NCI-H1092 treated with DMSO at 0.1 percent for 48 hours (cell line): ENCODE measurements at places on chromosomes 4 and X.

DNA sequence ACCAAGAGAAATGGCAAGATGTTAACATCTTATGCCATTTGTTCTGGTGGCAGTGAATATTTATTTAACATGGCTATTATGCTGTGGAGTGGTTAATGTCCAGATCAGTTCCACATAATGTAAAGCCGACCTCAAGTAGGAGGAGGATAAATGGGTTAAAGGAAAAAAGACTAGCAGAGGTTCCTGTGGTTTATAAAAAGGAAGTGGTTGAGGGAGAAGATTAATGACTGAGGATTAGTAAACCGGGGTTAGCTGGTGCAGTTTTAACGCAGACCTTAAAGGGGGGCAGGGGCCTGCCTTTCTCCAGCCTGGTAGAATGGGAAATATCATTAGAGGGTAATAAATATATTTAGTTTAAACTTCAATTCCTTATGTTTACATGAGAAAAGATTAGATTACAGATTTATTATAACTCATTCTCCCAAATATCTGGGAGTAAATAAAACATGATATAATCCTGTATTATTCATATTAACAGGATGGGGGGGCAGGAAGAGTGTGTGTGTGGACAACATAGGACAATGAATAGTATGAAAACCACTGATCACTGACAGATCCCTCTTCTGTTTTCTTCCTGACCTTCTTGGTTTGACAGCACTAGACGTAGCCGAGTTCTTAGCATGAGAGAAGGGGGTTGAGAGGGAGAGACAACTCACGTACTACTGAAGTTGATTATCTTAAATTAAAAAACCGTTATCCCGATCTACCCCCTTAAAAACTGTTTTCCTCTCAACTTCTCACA is 124.1 kb upstream of the LIMCH1 start:
- DNase-seq = no peak

- DNase-seq = peak; percentile 83
Observed at GRCh38 chrX:110004731-110005369, 1.9 kb downstream of the TMEM164 start.

DNA sequence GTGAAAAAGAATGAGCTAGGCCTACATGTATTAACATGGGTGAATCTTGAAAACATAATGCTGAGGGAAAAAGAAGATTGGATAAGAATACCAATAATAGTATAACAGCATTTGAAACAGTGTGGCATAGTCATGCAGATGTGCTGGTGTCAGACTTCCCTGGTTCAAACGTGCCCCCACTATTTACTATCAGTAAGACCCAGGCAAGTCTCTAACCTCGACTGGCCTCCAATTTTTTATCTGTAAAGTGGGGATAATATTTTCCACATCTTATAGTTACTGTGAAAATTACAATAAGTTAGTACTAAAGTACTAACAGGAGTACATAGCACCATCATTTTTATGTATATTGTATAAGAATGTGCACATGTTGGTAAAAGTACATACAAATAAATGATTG is 17.0 kb upstream of the SLAIN2 start:
- no peak for DNase-seq

DNA sequence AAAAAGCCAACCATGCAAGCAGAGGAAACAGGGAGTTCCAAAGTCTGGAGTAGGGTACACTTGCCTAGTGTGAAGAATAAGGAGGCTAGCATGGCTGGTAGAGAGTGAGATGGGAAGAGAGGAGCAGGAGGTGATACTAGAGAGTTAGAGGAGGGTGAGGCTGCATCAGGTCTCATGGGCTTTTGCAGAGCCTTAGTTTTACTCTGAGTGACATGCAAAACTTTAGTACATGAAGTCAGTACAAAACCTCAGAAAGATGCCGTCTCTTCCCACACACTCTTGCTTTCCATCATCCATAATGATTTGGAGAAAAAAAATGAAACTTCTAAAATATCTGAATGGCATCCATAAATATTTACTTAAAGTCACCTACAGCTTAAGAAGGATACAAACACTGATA is 5.0 kb downstream of the OPRPN start:
- no peak for DNase-seq

DNA sequence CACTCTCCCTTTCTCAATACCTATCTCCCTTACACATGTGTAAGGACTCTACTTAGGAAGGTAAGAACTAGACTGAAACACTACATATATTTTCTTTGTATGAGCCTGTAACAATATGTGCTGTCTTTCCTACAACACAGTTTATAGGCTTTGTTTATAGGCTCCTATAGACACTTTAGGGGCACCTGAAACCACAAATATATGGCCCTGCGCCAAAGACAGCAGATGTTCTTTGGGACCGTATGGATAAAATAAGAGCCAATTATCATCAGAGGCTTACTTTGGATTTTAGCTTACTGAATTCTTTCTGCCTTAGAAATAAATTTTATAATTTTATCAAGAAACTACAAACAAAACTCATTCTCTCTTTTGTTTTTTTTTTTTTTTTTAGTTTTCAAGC is 16.6 kb upstream of the CXCL3 start:
- DNase-seq = peak; percentile 12

- DNase-seq = no peak
Observed at GRCh38 chrX:124274438-124275181, 57.9 kb upstream of the TEX13D start.

DNA sequence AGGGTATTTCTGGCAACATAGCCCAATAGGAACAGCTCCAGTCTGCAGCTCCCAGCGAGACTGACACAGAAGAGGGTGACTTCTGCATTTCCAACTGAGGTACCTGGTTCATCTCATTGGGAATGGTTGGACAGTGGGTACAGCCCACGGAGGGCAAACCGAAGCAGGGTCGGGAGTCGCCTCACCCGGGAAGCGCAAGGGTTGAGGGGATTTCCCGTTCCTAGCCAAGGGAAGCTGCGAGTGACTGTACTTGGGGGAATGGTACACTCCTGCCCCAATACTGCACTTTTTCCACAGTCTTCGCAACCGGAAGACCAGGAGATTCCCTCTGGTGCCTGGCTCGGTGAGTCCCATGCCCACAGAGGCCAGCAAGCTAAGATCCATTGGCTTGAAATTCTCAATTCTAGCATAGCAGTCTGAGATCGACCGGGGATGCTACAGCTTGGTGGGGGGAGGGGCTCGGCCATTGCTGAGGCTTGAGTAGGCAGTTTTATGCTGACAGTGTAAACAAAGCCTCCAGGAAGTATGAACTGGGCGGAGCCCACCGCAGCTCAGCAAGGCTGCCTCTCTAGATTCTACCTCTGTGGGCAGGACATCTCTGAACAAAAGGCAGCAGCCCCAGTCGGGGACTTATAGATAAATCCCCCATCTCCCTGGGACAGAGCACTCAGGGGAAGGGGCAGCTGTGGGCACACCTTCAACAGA is 14.0 kb upstream of the ADAD1 start:
- no peak for DNase-seq

- no peak for DNase-seq
Observed at GRCh38 chrX:135256923-135257322, 5.1 kb downstream of the ETDA start.

- no peak for DNase-seq
Observed at GRCh38 chrX:96835660-96836289, 47.9 kb upstream of the RPA4 start.

DNA sequence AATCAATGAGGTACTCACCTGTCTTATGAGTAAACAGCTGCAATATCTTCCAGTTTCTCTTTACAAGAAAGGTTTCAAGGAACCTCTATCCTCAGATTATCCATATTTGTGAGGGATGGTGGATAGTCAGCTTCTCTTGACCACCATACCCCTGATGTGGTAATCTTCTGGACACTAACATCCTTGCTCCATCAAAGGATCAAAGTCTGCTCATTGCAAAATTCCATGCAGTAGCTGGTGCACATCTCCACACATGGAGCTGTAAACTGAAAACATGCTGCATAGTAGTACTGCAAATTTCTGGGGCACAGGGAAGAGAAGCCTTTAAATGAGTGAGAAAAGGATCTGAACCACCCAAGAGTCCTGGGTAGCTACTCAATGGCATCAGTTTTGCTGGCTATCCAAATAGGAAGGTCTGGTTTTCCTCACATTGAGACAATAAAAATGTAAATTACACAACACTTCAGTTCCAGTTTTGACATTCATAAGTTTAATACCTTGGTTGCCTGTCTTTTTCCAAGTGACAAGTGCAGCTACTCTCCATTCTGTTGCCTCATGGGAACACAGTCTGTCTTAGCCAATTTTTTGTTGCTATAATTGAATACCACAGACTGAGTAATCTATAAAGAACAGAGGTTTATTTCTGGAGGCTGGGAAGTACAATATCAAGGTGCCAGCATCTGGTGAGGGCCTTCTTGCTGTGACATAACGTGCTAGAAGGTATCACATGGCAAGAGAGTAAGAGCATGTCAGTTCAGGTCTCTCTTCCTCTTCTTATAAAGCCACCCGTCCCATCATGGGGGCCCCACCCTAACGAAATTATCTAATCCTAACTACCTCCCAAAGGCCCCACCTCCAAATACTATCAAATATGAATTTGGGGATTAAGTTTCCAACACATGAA is 34.4 kb upstream of the ARHGEF6 start:
- no peak for DNase-seq
